ENCODE measurements at places on chromosomes 1 and 21. TPM values are rescaled to one million over a fixed set of nuclear protein-coding genes. Genes with fewer than 3 reads are reported as not detected.

- peaks cover 15% of the 10 kb centered on the region for H3K4me1 ChIP-seq
- DNase-seq, result no peak
- no peak overlapping the region for H3K4me3 ChIP-seq
- H3K27me3 ChIP-seq, result no peaks in the 10 kb centered on the region
Observed at GRCh38 chr1:116825207-116825719, 71.0 kb downstream of the CD2 start.

DNA sequence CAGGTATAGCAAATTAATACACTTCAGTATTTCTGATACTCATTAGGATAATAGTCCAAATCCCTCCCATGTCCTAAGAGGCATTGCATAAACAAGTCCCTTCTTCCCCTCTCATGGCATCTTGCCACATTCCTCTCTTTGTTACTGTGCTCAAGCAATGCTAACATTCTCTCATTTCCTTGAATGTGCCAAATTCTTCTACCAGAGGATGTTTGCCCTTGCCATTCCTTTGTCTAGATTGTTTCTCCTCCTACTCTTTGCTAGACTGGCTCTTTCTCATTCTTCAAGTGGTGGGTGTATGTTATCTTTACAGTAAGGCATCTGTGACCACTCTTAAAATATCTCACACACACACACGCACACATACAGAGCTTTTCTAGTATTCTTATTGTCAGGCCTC is 621.0 kb upstream of the CXADR start:
- H3K27ac ChIP-seq, result no peak overlapping the region
- H3K4me3 ChIP-seq, result no peak overlapping the region
- no peaks in the 10 kb centered on the region for H3K4me1 ChIP-seq

GRCh38 chr1:196433000-196433399 is 175.2 kb downstream of the KCNT2 start:
- H3K27ac ChIP-seq, result no peak overlapping the region
- no peak overlapping the region for H3K4me3 ChIP-seq
- H3K36me3 ChIP-seq, result no peaks in the 10 kb centered on the region
- H3K27me3 ChIP-seq, result no peaks in the 10 kb centered on the region
- no peaks in the 10 kb centered on the region for H3K4me1 ChIP-seq

GRCh38 chr1:168179438-168180147 is 831 bp downstream of the TIPRL start:
- H3K27ac ChIP-seq, result peak overlapping the region; percentile 91
- DNase-seq, result no peak
- no peaks in the 10 kb centered on the region for H3K36me3 ChIP-seq
- no peaks in the 10 kb centered on the region for H3K27me3 ChIP-seq
- peaks cover 9% of the 10 kb centered on the region for H3K4me1 ChIP-seq

GRCh38 chr1:213947200-213947801 is 40.5 kb upstream of the PROX1 start:
- H3K27ac ChIP-seq, result no peak overlapping the region
- no peaks in the 10 kb centered on the region for H3K4me1 ChIP-seq
- DNase-seq, result no peak
- H3K27me3 ChIP-seq, result peaks cover 3% of the 10 kb centered on the region
- no peak overlapping the region for H3K4me3 ChIP-seq

The LRRC42 gene
- 70.6 TPM for polyA plus RNA-seq

The PTPRU gene
- polyA plus RNA-seq, result 6.4 TPM

Measured in keratinocyte (primary cell).